ENCODE measurements at places on chromosomes 2 and 18.
A peak's percentile ranks its signal among the peaks of the same experiment; 100 is the strongest.

GRCh38 chr2:176391148-176391419, 121.8 kb downstream of the MTX2 start:
- no peak for DNase-seq

GRCh38 chr18:48011926-48012465, 81.5 kb upstream of the SMAD2 start:
- DNase-seq: no peak

DNA sequence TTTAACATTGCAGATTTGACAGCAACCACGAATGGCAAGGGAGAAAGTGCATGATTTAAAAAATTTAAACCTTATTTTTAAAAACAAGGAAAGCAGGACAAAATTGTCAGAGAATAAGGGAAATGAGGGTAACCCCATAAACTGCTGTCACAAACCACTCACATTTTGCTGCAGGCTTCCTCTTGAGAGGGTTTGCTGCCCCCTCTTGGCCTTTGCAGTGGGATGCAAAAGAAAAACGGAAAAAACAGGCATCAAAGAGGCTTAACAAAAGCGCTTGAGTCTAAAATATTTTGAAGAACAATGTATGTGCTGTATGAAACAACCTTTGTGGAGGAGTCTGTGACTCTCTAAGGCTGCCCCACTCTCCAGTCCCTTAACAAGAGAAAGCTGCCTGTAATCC, 91.6 kb downstream of the TMX3 start:
- peak; percentile 70 for DNase-seq

DNA sequence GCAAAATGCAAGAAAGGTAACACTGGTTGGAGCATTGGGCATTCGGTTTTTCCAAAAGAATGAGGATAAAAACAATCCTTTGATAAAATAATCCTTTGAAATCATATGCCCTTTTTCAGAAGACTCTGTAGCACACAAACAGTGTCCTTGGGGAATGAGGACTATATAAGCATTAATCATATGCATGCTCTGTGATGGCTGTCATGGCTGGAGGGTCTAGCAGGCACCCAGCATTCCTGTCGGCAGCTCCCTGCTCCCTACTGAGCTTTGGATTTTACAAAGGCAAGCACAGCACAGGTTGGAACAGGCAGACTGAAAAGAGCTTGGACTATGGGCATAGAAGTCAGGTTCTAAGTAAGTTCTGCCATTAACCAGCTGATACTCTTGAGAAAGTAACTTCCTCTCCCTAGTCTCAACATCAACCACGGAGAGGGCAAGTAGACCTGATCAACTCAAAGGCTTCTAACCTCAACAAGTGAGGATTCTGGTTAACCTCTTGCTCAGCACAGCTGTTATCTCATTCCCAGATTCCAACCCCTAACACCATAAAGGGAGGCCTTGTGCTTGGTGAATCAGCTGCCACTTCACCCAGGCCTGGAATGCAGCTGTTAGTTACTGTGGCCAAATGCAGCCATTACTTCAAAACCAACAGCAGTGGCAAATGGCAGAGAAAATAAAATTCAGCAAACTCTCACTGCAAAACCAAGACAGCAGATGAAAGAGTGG, 29.5 kb downstream of the GALNT14 start:
- no peak for DNase-seq

DNA sequence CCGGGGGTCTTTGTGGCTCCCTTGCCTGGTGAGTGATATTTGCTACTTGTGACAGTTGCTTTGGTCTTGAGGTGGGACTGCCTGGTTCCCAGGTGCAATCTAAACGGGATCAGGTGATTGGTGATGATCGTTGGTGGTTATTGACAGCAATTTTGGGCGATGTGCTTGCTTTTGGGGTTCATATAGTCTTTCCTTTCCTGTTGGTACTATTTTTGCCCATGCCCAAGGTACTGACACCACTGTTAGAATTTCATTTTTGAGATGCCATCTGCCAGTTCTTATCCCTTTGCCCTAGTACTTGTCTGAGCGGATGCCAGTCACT, 573 bp downstream of the WDR7 start:
- no peak for DNase-seq

- no peak for DNase-seq
These were observed 45.1 kb downstream of the RNU4ATAC start for GRCh38 chr2:121575800-121576199.

DNA sequence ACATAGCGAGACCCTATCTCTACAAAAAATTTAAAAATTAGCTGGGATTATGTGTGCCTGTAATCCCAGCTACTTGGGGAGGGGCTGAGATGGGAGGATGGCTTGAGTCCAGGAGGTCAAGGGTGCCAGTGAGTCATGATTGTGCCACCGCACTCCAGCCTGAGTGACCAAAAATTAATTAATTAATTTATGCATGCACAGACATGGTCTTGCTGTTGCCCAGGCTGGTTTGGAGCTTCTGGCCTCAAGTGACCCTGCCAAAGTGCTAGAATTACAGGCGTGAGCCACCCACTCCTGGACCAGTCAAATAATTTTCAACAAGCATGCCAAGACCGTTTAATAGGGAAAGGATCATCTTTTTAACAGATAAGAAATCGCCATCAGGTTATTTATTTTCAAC, 57.7 kb upstream of the TFCP2L1 start:
- DNase-seq: no peak

DNA sequence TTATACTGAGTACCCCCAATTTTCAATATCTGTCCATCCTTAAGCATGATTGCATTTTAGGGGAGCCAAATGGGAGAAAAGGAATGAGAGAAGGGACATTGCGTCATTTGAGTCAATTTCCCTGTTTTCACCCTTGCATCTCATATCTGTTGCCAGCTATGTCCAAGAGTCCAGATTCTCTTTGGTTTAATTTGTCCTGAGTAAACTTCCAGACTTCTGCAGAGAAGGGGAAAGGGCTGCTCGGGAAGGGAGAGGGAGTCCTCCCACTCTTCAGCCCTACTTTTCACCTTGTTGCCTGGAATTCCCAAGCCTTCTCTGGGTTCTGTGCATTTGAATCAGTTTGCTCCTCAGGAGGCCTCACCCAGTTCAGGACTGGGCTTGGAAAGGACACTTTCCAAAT, 16.5 kb downstream of the GREB1 start:
- DNase-seq: no peak

GRCh38 chr2:102049756-102050443, 58.1 kb downstream of the IL1R2 start:
- no peak for DNase-seq

DNA sequence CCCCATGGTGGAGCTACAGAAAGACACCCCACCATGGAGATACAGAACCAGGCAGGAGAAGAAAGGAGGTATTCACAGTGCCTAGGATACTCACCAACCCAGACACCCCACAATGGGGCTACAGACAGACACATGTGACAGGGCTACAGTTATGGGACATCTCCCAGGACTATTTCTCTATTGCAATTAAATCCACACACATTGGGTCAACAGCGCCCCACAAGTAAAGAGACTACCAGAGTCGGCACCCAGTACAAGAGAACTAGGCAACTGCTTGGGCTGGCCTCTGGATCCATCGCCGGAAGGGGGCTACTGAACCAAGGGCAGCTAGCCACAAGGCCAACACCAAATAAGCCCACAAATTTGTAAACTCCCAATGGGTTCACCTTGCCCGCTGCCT, 310.1 kb upstream of the NCKAP5 start:
- DNase-seq: no peak

DNA sequence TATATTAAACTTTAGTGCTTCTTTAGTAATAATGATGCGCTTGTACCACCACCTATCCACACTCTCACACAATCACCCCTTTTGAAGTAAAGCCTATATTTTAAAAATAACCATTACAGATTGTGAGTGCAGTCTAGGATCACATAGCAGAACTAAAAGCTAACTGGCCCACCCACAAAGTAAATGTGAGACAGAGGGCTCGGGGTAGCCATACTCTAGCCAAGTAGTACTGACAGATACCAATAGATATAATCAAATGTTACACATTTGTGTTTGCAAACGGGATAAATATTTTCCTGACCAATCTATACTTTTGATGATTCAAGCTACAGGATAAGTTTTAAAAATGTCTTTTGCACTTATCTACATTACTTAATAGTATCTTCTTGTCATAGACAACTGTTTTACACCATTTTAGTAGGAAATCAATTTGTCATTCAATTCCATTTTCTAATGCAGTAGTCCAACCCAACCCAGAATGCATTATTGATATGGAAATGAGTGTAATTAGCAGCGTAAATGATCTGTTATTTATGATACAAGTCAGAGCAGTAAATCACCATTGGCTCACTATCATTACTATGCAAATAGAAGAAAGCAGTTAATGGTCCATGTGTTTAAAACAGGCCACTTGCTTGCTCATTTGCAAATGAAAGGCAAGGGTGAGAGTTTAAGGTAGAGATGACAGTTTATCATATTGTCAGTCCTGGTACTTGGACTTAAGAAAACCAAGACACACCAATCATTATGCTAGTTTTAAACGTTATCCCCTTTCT, 111.8 kb downstream of the ERBB4 start:
- DNase-seq: no peak

- no peak for DNase-seq
These were observed 358.9 kb downstream of the HRH4 start for GRCh38 chr18:24819141-24819890.

DNA sequence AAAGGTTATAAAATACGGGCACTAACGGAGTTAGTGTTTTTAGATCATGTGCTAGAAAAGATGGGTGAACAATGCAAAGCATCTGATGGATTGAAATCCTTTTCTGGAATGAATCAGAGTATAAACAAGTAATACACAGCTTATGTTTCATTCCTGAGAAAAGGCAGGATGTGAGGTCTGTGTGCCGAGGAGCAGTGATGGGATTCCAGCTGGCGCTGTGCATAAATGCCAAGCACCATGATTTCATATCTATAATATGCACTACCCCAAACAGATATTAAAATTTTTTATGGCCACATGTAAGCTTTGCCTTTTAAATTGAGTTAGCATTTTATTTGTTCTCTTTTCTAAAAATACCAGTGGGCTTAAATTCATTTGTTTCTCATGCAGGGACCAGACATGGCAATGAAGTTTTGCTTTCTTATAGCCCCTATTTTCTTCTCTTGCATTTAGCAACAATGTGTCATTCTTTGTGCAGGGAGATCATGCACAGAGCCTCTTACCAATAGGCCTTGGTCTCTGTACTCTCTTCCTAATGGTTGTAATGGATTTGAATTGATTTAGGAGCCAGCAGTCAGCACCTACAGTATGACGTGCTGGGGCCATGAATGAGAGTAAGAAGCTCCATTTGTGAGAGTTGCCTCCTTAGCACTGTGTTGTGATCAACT, 323.9 kb downstream of the SLC8A1 start:
- DNase-seq: no peak

DNA sequence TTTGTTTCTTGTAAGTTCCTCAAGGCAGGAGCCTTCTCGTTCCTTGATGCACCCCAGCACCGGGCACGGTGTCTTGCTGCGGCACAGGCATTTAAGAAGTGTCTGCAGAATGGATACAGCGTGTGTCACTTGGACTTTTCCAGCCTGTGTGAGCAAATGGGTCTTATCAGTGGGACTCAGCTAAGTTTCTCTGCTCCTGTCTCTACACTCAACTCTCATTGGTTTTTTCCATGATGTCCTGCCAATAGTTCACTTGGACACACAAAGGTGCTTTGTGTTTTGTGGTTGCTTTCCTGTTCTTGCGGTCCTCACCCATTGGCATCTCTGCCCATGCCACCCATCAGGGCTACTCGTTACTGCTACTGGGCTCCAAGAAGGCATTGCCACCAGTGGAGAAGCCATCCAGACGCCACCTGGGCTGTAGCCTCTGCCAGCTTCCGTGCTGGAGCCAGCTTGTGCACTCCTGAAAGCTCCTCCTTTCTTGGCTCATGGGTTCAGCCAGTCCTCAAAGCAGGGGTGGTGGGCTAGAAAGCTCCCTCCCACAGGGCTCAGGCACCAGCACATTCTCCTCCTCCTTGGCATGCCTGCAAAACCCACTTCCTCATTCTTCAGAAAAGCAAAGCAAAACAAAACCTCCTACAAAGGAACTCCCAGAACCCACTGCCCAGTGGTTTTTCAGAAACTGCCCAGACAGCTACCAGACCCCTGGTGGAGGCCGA, 41.4 kb downstream of the IL1R2 start:
- DNase-seq: peak; percentile 3

GRCh38 chr2:182318466-182319220, 108.2 kb downstream of the PDE1A start:
- no peak for DNase-seq

DNA sequence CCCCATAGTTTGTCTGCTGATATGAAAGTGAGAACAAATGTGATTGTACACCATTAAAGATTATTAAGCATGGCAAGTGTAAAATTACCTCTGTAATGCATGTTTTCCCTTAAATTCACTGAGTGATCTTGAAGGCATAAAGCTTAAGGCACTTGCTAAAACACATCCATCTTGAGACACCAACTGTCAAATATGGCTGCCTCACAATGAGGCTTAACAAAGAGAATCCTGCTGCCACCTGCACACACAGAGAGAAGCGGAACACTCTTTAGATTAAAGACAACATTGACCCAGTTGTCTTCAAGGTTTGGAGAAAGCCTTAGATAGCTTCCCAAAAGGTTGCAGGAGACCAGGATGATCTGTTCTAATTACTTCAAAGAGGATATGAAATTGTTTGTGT, 803.6 kb upstream of the GYPC start:
- DNase-seq: no peak
